ENCODE measurements at places on chromosomes 7 and 10.

GRCh38 chr7:132777414-132777813 lies 201.1 kb upstream of the PLXNA4 start:
- DNase-seq = no peak

GRCh38 chr10:77127243-77127642 lies 510.4 kb downstream of the KCNMA1 start:
- no peak for DNase-seq

GRCh38 chr7:121071662-121072061 lies 83.2 kb downstream of the CPED1 start:
- DNase-seq = no peak

- DNase-seq = no peak
Measured at GRCh38 chr7:86477343-86477935, 166.3 kb upstream of the GRM3 start.

DNA sequence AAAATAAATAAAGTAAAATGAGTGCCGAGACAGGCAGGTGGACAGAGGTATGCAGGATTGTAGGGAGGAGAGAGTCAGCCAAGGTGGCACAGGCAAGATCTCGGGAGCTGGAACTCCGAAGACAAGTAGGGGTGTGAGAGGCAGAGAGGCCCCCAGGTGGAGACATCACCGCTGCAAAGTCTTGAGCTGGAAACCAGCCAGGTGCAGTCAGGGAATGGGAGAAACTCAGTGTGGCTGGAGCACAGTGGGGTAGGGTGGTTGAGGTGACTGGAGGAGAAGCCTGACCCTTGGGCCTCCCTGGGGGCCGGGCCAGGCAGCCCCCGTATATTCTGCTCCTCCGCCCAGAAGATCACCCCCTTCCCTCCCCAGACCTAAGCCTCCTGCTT lies 4.2 kb downstream of the EPHB4 start:
- DNase-seq = no peak
